ENCODE measurements at places on chromosomes 3 and 15. TPM values are rescaled to one million over a fixed set of nuclear protein-coding genes. Genes with fewer than 3 reads are reported as not detected.

KNG1 gene
- not detected for total RNA-seq

NME9 gene
- total RNA-seq = 3.5 TPM

TAGLN3 gene
- 0.44 TPM for total RNA-seq

SGO1 gene
- 0.71 TPM for total RNA-seq

- H3K36me3 ChIP-seq = no peaks in the 10 kb centered on the region
- no peak overlapping the region for H3K4me3 ChIP-seq
- DNase-seq = no peak
- H3K27me3 ChIP-seq = no peaks in the 10 kb centered on the region
- H3K27ac ChIP-seq = no peak overlapping the region
- H3K4me1 ChIP-seq = no peaks in the 10 kb centered on the region
Measured at GRCh38 chr3:151592287-151592686, 131.4 kb upstream of the IGSF10 start.

GRCh38 chr3:149701977-149702350 lies 44.1 kb upstream of the WWTR1 start:
- DNase-seq = no peak
- H3K27me3 ChIP-seq = no peaks in the 10 kb centered on the region
- no peak overlapping the region for H3K27ac ChIP-seq
- no peak overlapping the region for H3K4me3 ChIP-seq

DNA sequence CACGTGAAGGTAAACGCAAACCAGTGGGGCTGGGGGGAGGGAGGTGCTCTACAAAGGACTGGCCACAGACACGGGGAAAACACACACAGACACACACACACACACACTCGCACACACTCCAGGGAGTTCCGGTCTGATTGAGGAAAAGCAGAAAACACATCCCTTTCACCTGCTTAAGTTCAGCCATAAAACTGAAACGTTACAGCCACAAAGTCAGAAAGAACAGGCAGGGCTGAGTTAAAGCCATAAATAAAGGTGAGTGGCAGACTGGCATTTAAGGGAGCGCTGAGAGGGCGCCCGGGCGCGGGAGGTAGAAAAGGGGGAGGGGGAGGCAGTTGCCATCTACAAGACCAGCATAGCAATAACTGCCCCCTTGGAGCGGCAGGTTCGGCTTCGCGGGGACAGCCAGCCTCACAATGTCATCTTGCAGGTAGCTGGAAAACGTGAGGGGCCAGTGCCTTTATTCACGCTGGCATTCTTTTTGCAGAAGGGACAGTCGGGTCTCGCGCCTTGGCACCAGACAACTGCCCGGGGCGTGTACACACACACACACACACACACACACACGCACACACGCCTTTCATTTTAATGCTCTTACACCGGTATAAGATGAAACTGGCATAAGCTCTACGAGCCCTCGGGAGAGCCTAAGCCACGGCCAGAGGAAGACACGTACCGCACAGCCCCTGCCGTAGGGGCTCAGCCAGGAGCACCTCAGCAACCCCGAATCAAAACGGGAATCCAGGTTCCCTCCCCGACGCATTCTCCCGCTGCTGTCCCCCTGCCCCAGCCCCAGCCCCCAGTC lies 866 bp downstream of the TNIK start:
- H3K4me1 ChIP-seq = peaks cover 24% of the 10 kb centered on the region
- H3K4me3 ChIP-seq = peak overlapping the region; percentile 84
- DNase-seq = peak; percentile 59
- H3K27me3 ChIP-seq = peaks cover 6% of the 10 kb centered on the region
- no peaks in the 10 kb centered on the region for H3K36me3 ChIP-seq
- peak overlapping the region; percentile 78 for H3K27ac ChIP-seq

DNA sequence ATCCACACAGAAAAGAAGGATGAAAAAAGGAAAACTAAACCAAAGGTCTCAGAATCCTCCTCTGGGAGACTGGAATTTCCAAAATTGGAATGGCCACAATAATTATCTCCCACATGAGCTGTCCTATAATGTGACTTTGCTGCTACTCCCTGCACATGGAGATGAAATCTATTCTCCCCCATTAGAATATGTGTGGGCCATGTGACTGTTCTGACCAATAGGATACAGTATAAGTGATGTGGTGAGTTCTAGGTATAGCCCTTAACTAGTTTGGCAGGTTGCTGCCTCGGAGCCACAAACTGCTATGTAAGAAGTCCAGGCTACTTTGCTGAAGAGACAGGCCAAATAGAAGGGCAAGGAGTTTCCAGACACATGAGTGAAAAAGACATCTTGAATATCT lies 5.2 kb downstream of the TRIM59 start:
- H3K4me1 ChIP-seq = no peaks in the 10 kb centered on the region
- peaks cover under 1% of the 10 kb centered on the region for H3K27me3 ChIP-seq
- no peak for DNase-seq
- H3K36me3 ChIP-seq = no peaks in the 10 kb centered on the region

DNA sequence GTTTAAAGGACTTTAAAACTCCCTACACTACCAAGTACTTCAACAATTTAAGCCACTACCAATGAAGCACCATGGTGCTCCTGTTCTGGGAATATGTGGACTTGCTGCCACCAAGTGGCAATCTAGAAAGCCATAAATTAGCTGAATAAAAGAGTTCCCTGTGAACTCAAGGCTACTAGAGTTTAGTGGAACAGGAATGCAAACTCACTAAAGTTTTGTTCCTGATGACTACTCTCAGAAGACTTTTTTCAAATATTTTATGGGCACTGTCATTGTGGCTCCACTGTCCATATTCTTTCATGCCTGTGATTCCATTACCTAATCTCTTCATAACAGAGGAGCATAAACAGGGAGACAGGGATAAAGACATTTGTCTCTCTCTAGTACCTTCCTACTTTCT lies 63.9 kb downstream of the TMCC1 start:
- peaks cover 15% of the 10 kb centered on the region for H3K4me1 ChIP-seq
- H3K4me3 ChIP-seq = no peak overlapping the region
- no peaks in the 10 kb centered on the region for H3K27me3 ChIP-seq
- no peaks in the 10 kb centered on the region for H3K36me3 ChIP-seq
- no peak for DNase-seq

Measured in lower lobe of right lung (tissue), 2 donors.